ENCODE measurements at places on chromosomes 5 and 9.
A peak's percentile ranks its signal among the peaks of the same experiment; 100 is the strongest.

DNA sequence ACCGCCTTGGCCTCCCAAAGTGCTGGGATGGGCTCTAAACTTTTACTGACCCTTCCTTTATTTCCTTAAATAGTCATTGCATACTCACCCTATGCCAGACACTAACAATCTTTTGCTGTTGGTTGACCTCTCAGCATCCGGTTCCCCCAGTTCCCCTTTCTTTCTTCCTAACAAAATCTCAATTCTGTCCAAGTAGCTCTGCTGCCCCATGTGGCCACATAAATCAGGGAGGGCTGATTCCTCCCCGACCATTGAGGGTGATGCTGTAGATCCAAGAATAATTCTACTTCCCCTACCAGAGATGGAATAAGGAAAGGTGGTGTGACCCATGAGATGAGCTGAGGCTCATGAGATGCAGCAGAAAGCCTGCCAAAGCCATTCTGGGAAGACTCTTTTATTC, 315.3 kb upstream of the MSX2 start:
- DNase-seq, result no peak

DNA sequence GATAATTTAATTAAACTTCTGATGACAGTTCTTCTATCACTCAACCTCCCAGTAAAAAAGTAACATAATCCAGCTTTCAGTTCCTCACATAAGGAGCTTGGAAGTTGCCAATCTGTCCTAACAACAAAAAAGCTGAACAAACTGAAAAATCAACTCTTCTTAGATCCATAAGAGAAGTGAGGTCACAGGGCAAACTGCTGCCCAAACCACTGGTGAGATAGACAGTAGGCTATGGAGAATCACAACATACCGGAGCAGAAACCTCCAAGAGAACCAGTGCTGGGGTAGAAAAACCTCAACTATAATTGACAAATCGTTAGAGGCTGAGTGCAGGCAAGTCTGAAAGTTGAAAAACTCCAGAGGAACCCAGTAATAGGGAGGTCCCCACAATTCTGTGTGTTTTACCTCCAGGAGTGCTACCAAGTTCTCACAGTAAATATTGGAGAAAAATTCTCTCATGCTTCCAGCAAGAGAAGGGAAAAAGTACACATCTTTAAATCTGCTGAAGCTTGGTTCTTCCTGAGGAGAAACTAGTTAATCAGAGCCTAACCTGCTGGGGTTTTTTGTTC, 300.0 kb downstream of the PDE4D start:
- no peak for DNase-seq

DNA sequence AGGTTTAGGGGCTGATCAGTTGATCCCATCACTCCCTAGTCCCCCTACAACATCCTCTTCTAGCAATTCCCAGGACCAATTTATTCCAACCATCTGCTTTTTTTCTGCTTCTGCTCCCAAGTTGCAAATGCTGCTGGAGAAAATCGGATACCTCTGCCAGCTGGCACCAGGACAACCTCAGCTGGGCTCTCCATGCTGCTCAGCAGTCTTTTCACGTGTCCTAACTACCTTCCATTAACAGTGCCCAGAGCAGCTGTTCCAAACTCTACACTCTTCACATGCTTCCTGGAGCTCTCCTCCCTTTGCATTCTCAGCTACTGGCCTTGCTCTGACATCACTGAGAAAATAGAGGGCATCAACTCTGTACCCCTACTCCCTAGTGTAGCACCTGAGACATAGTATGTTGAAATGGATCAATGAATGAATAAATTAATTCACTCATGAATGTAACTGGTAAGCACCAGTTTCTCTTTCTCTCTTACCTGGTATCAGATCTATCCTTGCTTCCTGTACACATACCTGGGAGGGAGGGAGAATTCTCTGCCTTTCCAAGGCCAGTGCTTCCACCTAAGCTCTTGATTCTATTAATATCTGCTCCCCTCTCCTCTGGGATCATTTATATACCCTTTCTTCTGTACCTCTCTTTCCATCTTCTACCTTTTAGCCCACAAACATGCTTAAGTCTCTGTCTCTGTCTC, 191.0 kb downstream of the RAB3C start:
- DNase-seq, result no peak

GRCh38 chr9:124216474-124217176, 41.1 kb upstream of the NEK6 start:
- DNase-seq, result peak; percentile 98

DNA sequence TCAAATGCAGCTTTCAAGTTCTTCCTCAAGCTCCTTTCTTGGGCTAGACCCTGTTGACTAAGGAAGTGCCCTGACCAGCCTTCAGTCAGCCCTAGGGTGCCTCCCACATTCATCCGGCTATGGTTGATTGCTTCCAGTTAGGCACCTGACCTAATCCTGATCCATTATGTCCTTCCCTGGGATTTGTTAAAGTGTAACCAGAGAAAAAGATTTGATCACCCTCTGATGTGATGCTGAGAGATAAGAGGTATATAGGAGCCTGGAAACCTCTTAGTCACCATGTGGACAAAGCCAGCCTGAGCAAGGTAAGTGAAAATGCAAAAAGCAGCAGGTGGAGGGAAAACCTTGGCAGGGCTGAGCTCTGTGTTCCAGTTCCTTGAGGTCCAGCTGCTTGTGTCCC, 178.8 kb upstream of the ERCC6L2 start:
- DNase-seq, result no peak

GRCh38 chr5:80754900-80755299, 100.1 kb upstream of the DHFR start:
- DNase-seq, result peak; percentile 18

DNA sequence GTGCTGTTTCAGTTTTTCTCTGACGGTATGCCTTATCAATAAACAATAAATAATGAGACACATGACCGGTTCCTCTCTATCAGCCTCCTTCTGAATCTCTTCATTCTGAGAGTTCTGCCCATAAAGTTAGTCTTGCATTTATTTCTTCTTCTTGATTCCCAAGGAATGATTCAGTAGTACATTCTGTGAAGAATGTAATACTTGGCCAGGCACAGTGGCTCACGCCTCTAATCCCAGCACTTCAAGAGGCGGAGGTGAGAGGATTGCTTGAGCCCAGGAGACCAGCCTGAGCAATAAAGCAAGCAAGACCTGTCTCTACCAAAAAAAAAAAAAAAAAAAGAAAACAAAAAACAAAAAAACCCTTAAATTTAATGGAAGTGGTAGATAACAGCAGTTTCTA, 53.9 kb downstream of the PAM start:
- DNase-seq, result no peak

DNA sequence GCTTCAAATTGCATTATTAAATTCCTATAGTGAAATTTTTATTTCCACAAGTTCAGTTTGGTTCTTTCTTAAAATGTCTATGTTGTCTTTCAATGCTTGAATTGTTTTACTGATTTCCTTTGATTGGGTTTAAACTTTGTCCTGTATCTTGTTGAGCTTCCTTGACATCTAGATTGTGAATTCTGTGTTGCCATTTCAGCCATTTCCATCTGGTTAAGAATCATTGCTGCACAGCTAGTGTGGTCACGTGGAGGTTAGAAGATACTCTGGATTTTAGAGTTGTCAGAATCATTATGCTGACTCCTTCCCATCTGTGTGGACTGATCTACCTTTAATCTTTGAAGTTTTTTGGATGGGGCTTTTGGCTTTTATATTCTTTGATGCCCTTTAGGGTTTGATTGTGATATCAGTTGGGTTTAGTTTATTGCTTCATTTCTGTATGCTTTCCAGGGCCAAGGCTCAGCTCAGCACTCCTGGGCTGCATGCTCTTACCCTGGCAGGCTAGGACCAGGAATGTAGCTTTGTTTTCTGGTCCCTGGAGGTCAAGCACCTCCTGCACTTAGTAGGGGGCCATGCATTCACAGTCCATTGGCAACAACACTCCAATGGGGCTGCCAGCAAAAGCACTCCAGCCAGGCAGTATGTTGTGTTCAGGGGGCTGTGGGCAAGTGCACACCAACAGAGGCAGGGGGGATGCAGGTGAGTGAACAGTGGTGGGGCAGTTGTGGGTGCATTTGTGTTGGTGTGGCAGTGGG, 141.4 kb downstream of the PRR16 start:
- no peak for DNase-seq

- no peak for DNase-seq
Measured at GRCh38 chr5:155926031-155926430, 400.9 kb upstream of the SGCD start.

DNA sequence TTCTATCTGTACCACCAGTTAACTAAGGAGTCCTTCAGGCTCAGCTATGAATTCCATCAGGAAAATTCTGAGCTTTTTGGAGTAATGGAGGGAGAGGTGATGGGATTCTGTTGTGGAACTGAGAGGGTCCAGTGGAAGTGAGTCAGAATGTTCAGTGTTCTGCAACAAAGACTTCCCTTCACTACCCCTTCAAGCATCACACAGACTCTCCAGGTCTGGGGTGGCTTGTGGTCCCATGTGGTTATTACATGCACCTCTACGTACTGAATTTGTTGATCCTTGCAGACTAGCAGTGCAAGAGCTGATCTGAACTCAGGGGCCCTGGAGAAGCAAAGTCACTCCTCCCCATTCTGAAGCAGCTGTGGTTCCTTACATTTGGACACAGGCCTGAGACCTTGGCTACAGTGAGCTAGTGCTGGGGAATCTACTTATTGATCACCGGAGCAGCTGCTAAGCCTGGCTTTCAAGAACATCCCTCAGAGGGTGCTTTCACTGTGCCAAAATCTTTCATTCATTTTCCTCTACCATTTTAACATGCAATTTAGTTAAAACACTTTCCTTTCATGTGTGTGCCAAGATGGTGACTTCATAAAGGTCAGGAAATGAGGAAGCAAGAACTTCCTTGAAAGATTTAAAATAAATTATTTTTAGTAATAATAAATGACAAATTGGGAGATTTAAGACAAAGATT, 75.0 kb upstream of the TNC start:
- no peak for DNase-seq

DNA sequence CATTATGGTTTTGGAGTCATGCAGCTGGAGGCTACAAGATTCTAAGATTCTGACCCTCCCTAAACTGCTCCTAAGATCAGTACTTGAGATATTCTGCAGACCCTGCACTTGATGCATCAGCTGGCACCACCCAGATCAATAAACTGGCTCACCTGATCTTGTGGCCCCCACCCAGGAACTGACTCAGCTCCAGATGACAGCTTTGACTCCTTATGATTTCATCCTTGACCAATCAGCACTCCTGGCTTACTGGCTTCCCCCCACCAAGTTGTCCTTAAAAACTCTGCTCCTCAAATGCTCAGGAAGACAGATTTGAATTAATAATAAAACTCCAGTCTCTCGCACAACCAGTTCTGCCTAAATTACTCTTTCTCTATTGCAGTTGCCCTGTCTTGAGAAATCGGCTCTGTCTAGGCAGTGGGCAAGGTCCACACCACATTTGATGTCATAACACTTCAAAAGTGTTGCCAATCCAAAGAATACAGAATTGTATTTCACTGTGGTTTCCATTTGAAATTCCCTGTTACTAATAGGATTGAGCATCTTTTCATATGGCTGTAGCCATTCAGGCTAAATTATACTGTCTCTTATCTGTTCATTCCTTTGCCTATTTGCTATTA, 14.8 kb upstream of the SLC30A5 start:
- DNase-seq, result no peak

GRCh38 chr9:26058111-26058895, 380.1 kb upstream of the TUSC1 start:
- DNase-seq, result no peak

DNA sequence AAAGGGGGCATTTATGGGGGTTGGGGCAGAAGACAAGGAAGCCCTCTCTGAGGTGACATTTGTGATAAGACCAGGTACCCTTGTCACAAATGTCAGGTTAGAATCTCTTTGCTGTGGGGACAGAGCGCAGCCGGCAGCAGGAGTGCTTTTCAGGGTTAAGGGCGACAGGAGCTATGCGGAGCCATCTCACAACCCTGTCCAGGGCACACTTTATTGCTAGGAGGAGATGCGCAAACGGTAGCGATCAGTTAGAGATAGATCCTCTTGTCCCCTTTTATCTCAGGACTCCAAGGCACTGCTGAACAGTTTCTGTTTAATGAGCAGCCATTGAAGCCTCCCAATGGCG, 438 bp upstream of the LAMC3 start:
- no peak for DNase-seq

DNA sequence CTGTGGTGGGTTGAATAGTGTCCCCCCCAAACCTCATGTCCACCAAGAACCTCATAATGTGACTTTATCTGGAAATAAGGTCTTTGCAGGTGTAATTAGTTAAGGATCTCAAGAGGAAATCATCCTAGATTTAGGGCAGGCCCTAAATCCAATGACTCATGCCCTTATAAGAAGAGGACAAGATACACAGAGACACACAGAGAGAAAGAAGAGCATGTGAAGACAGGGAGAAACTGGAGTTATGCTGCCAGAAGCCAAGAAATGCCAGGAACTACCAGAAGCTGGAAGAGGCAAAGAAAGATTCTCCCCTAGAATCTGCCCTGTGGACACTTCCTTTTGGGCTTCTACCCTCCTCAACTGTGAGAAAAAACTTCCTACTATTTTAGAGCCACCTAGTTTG, 8.8 kb downstream of the FAM13B start:
- DNase-seq, result no peak

DNA sequence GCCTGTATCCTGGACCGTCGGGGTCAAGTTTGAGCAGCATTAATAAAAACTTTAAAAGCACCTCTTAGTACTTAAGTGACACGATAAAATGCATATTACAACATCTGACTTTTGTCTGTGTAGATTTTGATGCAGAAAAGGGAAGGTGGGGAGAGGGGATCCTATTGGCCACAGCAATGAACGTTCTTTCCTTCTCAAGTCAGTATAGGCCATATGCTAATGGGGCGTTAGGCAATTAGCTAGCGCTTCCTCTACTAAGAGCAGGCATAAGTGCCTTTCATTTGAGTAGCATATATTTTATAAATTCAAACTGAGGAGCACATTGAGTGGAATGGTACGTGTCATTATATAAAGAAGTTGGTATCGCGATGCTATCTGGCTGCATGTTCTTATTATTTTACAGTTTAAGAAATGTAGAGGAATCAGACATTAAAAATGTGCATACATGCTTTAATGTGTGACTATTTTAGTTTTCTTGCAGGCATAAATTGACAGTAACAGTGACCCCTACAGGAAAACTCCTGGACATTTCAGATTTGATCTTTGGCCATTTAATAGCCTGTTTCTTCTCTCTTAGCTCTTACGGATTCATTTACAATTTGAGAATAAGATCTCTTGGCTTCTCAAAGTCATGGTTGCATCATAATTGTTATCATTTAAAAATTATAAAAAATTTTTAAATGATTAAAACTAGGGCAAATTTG, 1.1 kb upstream of the GNA14 start:
- peak; percentile 76 for DNase-seq

DNA sequence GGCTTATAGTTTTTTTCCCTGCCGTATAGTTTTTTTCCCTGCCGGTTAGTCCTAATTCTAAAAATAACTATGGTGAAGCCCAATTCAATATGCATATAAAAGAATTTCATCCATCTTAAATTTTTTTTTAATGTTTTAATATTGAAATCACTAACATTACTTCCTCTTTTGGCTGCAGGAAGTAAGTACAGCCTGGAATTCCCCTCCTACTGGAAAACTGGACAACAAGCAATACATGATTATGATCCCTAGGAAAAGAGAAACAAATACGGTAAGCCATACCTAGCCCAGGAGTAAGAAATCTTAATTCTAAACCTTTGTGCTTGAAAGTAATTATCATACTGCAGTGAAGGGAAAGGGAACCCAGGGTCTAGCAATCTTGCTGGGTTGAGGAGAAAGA, 119.0 kb downstream of the NR3C1 start:
- no peak for DNase-seq

GRCh38 chr9:127897193-127897692, 2.2 kb downstream of the ST6GALNAC6 start:
- DNase-seq, result peak; percentile 74

GRCh38 chr5:107636068-107636467, 34.7 kb downstream of the EFNA5 start:
- no peak for DNase-seq

GRCh38 chr9:137707361-137707760, 88.6 kb downstream of the EHMT1 start:
- DNase-seq, result no peak

All from Kasumi-1 (cell line).